ENCODE measurements at places on chromosomes 2 and 18. TPM values are rescaled to one million over a fixed set of nuclear protein-coding genes. Genes with fewer than 3 reads are reported as not detected.

Gene DNMT3A
- 66.6 TPM for total RNA-seq

Gene FBLN7
- total RNA-seq: 2.1 TPM

DNA sequence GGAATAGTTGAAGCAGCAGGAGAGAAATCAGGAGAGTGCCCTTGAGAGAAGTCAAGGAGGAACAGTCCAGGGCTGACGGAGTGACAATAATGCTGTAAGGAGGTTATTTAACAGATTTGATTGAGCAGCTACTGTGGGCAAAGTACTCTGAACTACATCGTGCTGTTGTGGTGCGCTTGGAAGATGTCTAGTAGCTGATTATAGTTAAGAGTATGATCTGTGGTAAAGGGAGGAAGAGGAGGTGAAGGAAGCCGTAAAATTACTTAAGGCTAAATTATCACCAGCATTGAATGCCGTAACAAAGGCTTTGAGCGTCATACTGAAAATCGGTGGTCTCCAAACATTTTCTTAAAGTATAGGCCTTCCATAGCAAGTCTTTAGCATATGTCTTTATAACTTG lies 4.5 kb downstream of the PCBP1 start:
- no peak for DNase-seq

Gene HOXD9
- total RNA-seq: not detected

GRCh38 chr2:125073440-125073839 lies 1048.4 kb downstream of the CNTNAP5 start:
- no peak for DNase-seq

Gene IL36G
- not detected for total RNA-seq

DNA sequence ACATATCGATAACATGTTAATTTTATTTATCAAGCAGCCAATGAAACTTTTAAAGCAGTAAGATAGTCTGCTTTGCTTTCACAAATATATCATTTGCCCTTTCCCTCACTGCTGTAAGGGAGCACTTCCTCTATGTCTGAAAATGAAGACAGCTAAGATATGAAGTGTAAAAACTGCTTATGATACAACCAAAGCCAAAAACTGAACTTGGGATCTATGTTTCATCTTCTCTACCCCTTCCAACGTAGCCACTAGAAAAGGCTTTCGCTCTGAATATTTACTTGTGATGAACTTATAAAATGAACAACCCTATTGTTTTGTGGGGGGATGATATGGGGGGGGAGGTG lies 140.3 kb downstream of the TCF4 start:
- no peak for DNase-seq

GRCh38 chr2:171309455-171310286 lies 124.1 kb downstream of the METTL8 start:
- DNase-seq: no peak

GRCh38 chr2:157291018-157291417 lies 33.5 kb downstream of the GALNT5 start:
- no peak for DNase-seq

- no peak for DNase-seq
These were observed 6.9 kb downstream of the OSR1 start for GRCh38 chr2:19351499-19351898.

DNA sequence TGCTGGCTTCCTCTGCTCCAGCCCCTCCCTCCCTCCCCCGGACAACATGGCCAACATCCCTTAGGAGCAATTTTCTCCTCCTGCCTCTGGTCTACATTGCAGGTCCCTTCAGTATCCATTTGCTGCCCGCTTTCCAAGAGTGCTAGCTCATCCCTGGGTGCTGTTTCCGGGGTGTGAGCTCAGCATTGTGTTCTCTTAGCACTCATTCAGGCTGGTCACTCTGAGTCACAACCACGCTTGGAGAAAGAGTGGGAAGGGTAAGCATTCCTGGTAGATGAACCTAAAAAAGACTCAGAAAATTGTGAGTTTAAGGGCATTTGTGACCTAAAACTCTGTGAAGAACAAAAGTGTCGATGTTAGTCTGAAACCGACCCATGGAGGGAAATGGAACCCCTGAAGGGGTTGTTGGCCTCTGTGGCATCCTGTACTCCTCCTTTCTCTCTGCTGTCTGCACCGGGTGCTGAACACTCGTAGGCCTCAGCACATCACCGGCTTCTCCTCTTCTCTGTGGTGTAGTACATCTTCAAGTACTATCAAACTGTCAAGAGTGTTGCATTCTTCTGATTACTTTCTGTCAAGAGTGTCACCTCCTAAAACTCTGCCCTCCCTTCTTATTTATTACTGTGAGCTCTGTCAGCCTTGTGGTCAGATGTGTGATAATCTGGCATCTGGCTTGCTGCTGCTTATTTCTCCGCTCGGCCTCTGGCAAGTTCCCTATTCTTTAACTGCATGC lies 73.0 kb downstream of the CTNNA2 start:
- DNase-seq: no peak

DNA sequence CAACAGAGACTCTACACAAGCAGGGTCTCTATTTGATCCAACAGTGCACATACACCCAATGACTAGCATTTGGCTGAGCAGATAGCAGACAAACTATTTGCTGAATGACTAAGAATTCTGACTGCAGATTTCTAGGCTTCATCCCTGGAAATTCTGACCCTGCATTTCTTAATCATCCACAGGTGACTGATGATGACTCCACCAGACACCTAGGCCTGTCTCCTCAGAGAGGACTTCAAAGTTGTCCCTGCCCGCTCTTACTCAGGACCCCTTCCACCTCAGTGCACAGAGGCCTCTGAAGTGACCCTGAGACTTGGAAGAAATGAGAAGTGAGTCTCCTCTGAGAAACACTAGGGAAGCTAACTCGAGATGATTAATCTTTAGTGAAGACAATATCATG lies 51.3 kb downstream of the SEPTIN10 start:
- DNase-seq: no peak

DNA sequence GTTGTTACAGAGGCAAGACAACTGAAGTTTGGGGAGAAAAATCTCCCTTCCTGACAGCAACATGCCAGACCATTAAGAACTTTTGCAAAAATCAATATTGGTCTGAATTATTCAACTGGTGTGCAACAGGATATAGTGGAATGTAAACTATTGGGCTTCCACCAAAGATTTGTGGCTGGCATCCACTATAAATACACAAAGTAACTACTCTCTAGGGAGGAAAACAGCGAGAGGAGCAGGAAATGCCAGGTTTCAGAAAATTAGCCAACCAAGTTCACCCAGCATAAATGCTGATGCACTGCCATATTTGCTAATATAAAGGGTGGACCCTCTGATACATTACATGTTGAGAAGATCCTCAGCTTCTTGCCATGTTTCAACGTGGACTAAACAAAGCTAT lies 267.6 kb upstream of the LYPD1 start:
- DNase-seq: no peak

Gene UGT1A1
- not detected for total RNA-seq

GRCh38 chr2:232349546-232349945 lies 29.0 kb upstream of the ALPP start:
- no peak for DNase-seq

DNA sequence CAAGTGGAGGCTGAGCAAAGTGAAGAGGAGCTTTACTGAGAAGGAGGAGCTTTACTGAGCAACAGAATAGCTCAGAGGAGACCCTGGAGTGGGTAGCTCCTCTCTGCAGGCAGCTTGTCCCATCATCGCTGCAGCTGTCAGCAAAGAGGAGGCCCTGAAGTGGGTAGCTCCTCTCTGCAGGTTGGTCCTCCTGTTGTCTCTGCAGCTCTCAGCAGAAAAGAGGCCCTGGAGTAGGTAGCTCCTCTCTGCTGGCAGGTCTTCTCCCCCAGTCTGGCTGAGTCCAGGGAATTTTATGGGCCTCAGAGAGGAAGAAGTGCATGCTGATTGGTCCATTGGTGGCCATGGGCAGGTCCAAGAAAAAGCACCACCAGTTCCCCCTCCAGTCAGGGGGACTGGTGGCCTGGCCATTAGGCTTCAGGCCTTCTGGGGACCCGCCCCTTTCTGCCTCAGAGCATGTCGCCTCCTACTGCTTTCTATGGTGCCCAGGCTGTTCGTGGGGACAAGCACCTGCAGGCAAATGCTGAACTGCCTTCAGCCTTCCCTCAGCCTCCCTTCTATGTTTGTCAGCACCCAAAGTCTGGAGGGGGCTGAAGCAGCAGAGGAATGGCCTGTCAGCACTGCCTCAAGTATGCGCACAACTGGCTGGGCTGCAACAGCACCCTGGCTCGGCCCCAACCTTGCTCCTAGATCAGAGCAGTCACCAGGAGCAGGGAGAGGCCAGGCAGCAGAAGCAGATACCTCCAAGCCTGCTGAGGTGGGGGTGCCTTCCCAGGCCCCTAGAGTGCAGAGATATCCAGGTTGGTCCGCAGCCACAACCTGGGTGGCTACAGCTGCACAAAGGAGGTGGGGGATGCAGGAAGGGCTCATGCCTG lies 5.9 kb downstream of the ZSCAN30 start:
- DNase-seq: no peak

Gene ADCYAP1
- total RNA-seq: not detected

GRCh38 chr2:12896318-12896982 lies 179.7 kb downstream of the TRIB2 start:
- DNase-seq: no peak

DNA sequence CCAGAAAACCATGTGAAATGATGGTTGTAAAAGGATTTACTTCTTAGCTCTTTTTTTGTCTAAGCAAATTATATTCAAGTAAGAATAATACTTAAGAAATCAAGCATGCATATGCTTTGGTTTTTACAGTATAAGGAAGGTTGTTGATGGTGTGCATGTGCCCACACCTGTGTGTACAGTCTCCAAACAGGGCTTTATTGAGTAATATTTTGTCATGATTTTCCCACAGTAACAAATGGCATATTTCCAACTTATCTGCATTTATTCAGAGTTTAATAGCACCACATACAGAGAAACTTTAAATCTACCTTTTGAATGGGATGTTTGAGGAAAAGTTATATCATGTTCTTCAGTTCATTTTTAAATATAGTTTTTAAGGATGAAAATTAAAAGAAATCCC lies 76.5 kb upstream of the DSG1 start:
- DNase-seq: no peak

DNA sequence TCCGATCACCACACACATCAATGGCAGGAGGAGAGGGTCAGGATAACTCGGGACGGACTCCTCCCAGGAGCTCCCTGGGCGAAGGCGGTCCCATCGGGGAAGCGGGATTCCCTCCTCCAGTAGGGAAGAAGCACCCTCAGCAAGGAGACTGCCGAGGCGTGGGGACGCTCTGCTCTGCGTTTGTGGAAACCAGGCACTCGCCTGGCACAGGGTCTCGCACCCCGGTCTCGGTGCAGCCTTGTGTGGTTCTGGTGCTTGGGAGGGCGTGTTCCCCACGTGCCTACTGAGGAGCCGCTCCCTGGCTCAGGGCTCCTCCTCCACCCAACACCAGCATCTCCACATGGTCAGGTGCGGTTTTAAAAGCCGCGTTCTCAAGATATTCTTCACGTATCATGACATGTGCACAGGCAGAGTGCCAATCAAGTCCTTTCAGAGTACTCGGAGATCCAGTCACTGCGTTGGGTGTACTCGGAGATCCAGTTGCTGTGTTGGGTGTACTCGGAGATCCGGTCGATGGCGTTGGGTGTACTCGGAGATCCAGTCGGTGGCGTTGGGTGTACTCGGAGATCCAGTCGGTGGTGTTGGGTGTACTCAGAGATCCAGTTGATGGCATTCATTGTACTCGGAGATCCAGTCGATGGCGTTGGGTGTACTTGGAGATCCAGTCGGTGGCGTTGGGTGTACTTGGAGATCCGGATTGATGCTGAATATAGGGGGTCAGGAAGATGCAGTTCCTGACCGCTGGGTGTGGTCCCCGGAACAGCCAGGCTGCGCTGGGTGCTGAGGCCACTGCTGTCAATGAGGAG lies 117.5 kb downstream of the RTP5 start:
- no peak for DNase-seq

GRCh38 chr2:118291251-118291880 lies 203.1 kb downstream of the INSIG2 start:
- no peak for DNase-seq

DNA sequence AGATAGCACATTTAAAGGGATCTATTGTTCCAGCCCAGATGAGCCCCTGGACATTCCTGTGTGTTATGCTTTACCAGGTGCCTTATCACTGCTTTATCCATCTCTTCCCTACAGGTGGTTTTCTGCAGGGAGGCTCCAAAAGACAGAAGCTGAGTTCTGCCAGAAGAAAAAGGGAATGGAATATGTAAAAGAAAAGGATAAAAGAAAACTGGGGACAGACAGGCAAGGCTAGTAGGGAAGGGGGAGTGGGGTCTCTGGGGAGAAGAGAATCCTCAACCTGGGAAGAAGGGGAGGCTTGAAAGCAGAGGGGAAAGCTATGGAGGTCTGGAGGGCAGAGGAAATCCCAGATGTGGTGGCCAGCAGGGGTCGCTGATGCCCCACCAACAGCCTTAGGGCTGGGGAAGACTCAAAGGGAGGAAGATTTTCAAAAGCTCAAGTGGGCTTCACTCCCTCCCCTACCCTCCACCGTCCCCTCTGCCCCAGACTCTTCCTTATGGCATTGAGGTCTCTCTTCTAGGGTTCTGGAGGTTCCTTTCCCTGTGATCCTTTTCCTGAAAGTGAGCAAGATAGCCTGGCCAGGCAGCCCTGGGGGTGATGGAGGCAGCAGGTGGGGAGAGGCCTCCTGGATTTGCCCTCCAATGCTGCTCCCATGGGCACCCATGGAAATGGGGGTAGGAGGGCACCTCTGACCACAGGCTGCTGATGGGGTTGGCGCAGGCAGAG lies 178.1 kb upstream of the PKDCC start:
- peak; percentile 80 for DNase-seq

Gene CCDC85A
- not detected for total RNA-seq

Gene PDE11A
- total RNA-seq: not detected

DNA sequence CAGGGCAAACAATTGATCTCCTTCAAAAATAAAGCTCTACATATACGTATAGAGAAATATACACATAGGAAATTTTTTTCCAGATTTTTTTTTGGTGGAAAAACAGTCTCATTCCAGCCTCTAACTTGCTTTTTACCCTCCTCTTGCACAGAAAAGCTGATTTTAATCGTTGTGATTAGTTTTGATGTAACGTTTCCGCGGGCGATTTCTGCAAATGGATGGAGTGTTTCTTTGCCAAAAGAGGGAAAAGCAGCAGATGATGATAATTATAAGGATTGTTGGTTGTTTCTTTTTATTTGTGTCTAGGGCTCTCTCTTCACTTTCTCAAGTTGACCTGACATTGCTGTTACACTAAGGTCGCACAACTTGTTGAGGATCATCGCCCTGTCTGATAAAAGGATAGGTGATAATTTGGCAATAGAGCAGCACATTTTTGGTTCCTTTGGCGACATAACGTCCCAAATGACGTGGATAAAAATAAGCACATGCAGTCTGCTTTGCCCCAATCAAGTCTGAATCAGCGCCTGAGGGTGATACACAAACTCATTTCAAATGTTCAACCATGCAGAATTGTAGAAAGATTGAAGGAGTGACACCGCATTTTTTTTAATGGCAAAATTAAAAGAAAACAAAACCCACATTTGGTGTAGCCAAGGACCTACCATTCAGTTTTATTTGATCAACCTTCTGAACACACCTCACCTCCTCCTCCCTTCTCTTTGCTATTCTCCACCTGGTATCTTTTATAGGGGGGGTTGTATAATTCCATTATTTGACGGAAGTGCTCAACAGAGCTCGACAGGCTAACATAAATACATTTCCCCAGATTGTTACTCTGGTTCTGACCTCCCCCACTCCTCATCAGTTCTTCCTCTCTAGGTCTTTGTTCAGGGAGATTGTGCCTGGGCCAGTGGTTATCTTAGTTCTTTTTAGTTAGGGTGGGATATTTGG lies 109.6 kb upstream of the KCTD1 start:
- no peak for DNase-seq

Data from CD8-positive, alpha-beta T cell (primary cell).